ENCODE measurements at places on chromosomes 6 and 20. TPM values are rescaled to one million over a fixed set of nuclear protein-coding genes. Genes with fewer than 3 reads are reported as not detected.

OPRM1 gene
- not detected for total RNA-seq

GRCh38 chr6:170438402-170438753 is 114.7 kb downstream of the PSMB1 start:
- DNase-seq = peak; percentile 99

GRCh38 chr6:126175251-126175650 is 164.7 kb upstream of the CENPW start:
- DNase-seq = peak; percentile 38

VWA7 gene
- total RNA-seq = 0.28 TPM

DNA sequence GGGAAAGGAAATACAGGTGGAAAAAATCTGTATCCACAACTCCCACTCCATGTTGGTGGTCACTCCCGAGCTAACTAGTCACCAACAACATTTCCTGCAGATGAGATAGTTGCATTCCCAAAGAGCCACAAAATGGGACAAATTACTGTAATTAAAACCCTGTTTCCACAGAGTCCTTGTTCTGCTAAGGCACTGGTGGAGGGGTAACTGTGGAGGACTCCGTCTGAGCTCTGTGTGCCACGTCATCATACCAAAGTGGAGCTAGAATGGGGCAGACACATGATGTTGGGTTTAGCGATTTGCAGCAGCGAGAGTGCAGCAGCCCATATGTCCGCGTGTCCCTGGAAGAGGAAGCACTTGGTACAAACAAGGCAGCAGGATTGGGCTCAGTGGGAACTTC is 172.5 kb upstream of the KCNK16 start:
- no peak for DNase-seq

GRCh38 chr6:71527886-71528285 is 239.3 kb downstream of the OGFRL1 start:
- peak; percentile 12 for DNase-seq

WDR27 gene
- 7.8 TPM for total RNA-seq

XKR7 gene
- total RNA-seq = not detected

FAM217A gene
- not detected for total RNA-seq

- DNase-seq = no peak
Measured at GRCh38 chr6:139320081-139320480, 28.3 kb upstream of the TXLNB start.

- DNase-seq = peak; percentile 34
Measured at GRCh38 chr20:19813846-19814640, 56.0 kb downstream of the RIN2 start.

GRCh38 chr6:119207971-119208725 is 129.7 kb upstream of the FAM184A start:
- DNase-seq = peak; percentile 66

DNA sequence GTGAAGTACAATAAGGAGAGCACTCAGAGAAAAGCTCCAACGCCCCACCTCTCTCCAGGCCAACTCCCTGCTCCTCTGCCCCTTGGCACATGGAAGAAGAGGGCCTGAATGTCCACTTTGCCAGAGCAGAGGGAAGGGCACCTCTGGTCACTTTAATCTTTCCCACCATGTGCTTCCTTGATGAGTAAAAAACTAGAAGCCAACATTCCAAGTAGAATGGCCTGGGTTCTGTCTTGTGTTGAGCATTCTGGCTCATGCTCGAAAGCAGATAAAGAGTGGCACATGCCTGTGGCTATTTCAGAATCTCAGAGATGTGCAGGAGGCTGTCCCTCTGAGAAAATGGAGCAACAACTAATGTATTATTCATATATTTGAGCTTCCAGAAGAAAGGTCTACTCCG is 177.4 kb upstream of the PLN start:
- no peak for DNase-seq

GTF2H4 gene
- total RNA-seq = 13.4 TPM

DNA sequence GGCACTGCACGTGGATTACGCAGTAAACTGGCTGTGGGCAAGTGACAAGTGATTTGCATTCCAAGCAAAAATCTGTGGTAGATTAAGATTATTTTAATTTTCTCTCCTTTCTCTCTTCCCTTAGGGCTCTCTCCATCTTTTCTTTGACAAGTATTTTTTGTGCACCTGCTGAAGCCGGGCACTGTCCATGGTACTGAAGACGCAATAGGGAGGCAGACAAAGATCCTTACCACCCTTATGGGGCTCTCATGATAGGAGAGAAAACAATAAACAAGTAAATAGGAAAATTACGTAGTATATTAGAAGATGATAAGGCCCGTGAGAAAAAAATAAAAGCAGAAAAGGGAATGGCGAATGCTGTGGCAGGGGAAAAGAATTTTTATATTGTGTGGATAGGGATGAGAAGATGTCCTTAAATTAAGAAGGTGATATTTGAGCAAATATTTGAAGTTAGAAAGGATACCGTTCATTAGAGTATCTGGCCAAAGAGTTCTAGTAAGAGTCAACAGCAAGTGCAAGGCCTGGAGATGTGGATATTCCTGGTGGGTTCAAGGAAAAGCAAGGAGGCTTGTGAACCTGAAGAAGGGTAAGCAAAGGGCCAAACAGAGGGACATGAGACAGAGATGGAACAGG is 146.0 kb downstream of the LAMP5 start:
- peak; percentile 20 for DNase-seq

- no peak for DNase-seq
Measured at GRCh38 chr6:35161776-35162607, 20.9 kb upstream of the TCP11 start.

- DNase-seq = no peak
Measured at GRCh38 chr6:48067148-48067712, 43.8 kb downstream of the PTCHD4 start.

- no peak for DNase-seq
Measured at GRCh38 chr20:22905658-22906057, 129.5 kb upstream of the SSTR4 start.

LY6G6C gene
- not detected for total RNA-seq

- no peak for DNase-seq
Measured at GRCh38 chr20:50594231-50594590, 84.0 kb downstream of the PTPN1 start.

DNA sequence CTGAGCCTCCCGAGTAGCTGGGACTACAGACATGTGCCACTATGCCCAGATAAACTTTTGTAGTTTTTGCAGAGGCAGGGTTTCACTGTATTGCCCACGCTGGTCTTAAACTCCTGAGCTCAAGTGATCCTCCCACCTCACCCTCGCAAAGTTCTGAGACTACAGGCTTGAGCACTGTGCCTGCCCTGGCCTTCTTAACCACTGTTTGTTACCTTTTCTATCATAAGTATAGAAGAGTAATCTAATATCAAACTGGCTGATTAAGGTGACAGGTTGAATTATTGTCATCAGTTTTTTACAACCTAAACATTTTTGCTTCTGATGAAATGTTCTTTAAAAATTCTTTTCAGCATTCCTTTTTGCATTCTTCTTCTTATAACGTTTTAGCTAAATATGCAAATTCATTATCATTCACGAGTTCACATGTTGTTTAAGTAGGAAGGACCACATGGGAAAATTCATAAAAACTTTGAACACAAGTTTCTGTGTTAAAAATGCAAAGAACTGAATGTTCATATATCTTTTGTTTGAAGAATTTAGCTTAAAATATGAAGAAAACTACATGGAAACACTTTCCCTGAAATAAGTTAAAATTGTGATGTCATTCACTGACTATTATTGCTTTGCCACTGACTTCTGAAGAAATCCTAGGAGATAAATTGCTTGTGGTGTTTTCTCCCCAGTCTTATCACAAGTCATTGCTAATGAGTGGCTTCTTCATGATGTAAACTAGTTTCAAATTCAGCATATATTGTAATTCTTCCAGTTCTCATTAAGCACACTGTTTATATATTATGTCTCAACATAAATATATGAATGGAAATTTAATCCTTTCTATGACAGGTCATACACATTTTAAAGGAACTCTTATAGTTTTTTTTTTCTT is 106.7 kb downstream of the ADGRB3 start:
- no peak for DNase-seq

- DNase-seq = no peak
Measured at GRCh38 chr6:77286541-77286940, 176.8 kb downstream of the HTR1B start.

LKAAEAR1 gene
- not detected for total RNA-seq

DNA sequence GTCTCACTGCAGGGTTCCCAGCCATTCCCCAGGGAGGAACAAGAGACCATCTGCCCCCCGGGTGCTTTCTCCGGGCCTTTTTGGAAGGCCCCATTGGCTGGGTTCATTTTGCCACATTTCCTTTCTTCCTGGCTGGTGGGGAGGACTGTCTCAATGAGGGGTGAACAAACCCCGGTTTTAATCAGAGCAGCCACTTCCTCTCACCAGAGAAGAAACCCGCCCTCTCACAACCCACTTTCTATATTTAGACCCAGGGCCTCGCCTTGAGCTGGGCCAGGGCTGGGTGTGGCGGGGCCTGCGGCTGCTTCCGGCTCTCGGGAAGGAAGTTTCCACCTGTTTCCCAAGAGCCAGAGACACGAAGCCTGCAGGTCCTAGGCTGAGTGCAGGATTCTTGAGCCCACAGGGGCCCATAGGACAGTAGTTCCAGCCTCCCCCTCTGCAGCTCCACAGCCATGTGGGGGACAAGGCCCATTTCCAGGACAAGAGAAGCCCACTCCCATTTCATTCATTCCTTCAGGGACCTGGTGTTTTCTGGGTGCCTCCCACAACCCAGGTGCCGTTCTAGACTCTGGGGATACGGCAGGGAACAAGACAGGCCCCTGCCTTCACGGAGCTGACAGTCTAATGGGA is 41.8 kb downstream of the RBM38 start:
- no peak for DNase-seq

DNA sequence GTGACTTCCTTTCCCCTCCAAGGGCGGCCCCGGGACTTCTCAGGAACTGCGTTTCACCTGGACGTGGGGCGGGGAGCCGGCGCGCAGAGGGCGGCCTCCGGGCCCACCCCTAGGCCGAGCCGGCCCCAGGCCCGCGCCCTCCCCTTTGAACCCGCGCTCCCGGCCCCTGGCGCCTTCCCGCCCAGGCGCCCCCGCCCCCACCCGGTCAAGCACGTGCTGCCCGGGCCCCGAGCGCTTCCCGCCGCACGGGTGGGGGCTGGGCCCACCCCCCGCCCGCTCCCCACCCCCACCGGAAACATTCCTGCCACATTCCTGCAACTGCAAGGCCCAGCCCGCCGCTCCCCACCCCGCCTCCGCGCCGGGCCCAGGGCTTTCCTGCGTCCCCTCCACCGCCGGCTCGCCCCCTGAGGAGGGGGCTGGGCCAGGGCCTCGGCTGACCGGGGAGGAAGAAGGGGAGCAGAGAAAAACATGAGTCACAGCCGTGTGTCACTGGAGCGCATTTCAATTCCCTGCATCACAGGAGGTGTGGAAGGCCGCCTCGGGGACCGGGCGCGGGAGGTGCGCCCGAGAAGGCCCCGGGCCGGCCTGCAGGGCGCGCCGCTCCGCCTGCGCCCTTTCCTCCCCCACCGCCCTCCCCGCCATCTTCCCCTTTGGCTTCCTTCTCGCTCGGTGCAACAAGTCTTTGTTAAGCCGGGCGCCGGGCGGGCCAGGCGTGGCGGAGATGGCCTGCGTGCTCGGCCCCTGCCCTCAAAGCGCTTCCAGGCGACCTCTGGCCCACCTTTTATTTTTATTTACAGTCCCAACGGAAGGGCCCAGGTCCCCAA is 1.2 kb upstream of the HMGA1 start:
- peak; percentile 92 for DNase-seq

GRCh38 chr6:10505529-10505928 is 15.6 kb upstream of the GCNT2 start:
- no peak for DNase-seq

- peak; percentile 93 for DNase-seq
Measured at GRCh38 chr6:150068720-150069648, at the start of gene ULBP3. ULBP3 (minus strand) TSS chr6:150069121; CDS start chr6:150069066, 55 bp downstream.

GRCh38 chr6:160394654-160395035 is 46.5 kb downstream of the SLC22A3 start:
- DNase-seq = no peak

SLC24A3 gene
- not detected for total RNA-seq

DNA sequence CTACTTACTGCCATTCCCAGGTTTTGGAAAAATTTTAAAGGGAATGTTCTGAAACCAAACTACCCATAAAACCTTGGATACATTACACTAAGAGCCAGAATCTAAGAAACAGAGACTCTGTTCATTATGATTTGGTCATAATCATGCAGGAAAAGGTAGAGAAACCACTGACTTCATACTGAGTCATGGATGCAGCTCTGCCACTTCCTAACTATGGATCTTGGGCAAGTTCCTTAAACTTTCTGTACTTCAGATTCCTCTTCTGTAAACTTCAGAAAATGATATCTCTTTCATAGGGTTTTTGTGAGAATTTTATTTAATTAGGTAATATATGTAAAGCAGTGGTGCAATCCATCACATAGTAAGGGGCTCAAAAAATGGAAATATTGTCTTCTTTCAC is 20.0 kb downstream of the PLA2G7 start:
- DNase-seq = no peak

DNA sequence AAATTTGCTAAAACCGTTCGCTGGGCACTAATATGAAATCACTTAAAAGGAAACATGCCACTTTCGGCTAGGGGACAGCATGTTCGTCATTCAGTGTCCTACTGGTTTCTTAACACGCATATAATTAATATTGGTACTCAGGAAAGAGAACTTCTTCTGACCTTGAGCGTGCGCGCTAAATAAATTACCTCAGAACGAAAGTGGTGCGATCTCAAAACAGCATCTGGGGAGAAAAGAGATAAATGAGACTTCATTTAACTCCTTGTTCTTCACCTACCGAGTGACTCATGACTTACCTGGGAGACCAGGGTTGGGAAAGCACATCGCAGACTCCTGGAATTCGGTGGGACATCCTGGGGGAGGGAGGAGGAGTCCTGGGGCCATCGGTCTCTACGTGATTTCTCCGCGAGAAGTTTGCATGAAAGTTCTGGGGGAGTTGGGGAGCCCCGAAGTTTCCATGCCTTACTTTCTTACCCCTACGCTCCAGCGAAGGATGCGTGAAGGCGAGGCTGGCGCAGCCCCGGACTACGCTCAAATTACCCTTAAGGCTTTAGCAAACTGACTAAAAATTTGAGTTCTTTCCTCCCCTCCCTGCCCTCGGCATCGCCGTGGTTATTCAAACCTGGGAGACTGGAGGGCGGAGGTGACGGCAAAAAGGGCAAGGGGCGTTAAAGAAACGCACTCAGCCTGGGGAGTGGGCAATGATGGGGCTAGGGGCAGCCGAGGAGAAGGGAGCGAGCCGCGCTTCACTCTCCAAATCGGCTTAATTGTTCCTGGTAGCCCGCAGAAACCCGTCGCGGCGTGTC is 1.1 kb upstream of the BEND6 start:
- DNase-seq = no peak

GRCh38 chr6:127013865-127014264 is 104.6 kb upstream of the RSPO3 start:
- DNase-seq = no peak

Measured in IMR-90 (cell line).